ENCODE measurements at places on chromosomes 2 and 18.
A peak's percentile ranks its signal among the peaks of the same experiment; 100 is the strongest.

- DNase-seq: no peak
These were observed 4.5 kb upstream of the GAL3ST2 start for GRCh38 chr2:241772063-241772499.

- no peak for DNase-seq
These were observed 247.2 kb upstream of the EPAS1 start for GRCh38 chr2:46050027-46050426.

GRCh38 chr2:169291517-169291916, 70.8 kb downstream of the LRP2 start:
- no peak for DNase-seq

GRCh38 chr2:10264506-10265328, 38.0 kb upstream of the HPCAL1 start:
- no peak for DNase-seq

- peak; percentile 63 for DNase-seq
These were observed 28.4 kb downstream of the FBXO48 start for GRCh38 chr2:68438455-68439303.

DNA sequence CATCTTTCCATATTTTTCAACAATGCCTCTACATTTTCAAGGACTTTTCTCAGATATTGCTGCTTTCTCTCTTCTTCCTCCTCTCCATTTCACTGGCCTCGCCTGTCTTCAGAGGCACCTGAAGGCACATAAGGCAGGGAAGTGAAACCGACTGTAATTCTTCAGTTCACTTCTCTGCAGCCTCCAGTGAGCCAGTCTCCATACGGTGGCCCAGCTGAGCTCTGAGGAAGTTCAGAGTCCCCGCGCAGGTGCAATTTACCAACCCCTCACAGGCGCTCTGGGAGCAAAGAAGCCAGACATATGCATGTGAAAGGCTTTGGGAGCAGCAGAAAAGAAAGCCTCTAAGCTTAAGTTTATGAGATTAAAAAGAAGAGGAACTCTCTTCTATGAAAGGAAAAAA, 12.4 kb downstream of the KLHL14 start:
- no peak for DNase-seq

- no peak for DNase-seq
These were observed 933.6 kb upstream of the FANCL start for GRCh38 chr2:59174536-59175243.

- peak; percentile 58 for DNase-seq
These were observed 94.3 kb upstream of the ITGB6 start for GRCh38 chr2:160294339-160294803.

- DNase-seq: no peak
These were observed 3.6 kb downstream of the TTR start for GRCh38 chr18:31595121-31595771.

GRCh38 chr2:166344286-166345113, 31.2 kb downstream of the SCN9A start:
- no peak for DNase-seq

GRCh38 chr2:160271171-160272086, 71.4 kb upstream of the ITGB6 start:
- no peak for DNase-seq

DNA sequence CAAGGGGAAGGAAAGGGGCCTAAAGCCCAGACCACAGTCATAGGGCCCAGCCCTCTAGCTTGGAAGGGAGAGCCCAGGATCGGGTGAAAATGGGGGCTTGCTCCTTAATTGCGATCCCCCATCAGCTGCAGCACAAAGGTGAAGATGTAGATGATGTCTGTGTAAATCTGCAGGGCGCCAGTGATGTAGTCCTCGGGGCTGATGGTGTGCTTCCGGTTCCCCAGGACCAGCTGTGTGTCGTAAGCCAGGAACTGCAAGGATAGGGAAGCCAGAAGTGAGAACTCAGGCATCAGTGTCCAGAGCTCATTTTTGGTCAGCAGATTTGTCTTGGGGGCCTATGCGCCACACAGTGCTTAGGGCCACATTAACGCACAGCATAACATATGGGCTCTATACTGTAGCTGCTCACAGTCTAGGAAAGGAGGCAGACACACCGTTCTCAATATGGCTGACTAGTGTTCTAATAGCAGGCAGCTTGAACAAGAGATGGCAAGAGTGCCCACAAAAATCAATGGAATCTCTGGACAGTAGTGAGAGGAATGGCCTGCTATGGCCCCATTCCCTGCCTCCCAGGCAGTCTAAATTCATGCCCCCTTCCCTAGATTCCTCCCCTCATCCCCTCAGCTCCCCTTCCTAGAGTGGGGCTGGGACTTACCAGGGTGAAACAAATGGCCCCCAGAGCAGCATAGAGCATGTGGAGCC, 5.2 kb downstream of the PNKD start:
- no peak for DNase-seq

DNA sequence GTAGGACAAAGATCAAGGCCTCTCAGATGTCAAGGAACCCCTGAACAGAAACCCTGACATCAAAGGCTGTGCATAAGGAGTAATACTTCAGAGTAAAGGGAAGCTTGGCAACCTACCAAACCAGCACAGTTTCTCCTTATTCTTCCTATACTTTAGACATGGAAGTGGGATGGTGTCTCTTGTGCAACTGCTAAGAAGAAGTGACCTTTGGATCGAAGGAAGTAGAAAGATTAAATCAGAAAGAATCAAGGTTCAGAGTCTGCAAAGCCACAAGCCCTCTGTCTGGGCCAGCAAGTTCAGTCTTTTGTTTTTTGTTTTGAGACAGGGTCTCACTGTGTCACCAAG, 66.2 kb upstream of the SLC39A10 start:
- no peak for DNase-seq

- peak; percentile 65 for DNase-seq
These were observed 1.1 kb upstream of the ZBTB7C start for GRCh38 chr18:48410095-48410920.

DNA sequence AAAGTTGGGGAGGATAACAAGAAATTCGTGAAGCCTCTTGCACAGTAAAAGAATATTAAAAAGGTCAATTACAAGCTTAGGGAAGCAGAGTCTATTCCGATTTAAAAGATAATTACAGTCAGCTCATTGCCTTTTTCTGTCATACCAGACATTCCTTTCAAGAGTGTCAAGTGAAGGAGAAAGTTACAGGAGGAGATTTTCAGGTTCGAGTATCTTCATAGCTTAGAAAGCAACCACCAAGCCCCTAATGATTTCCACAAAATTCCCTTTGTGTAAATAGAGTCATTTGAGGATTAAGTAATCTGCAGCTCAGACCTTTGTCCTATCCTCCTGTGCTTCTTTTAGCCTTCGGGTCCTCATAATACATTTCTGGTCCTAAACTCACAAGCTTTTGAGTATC, 414.9 kb downstream of the CDH2 start:
- no peak for DNase-seq

DNA sequence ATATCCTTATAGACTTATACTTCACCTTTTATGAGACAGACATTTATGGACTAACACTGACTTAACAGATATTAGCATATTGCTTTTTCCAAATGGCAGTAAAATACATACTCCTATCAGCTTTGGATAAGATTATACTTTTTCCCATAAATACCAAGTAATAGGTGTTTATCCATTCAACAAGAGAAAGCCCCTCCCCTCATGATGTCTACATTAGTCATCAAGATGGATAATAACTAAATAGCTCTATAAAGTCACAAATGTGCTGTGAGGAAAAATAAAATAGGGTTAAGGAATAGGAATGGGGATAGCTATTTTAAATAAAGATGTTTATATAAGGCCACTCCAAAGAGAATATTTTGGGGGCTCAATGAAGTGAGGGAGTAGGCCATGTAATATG, 39.4 kb downstream of the CSRNP3 start:
- DNase-seq: no peak

DNA sequence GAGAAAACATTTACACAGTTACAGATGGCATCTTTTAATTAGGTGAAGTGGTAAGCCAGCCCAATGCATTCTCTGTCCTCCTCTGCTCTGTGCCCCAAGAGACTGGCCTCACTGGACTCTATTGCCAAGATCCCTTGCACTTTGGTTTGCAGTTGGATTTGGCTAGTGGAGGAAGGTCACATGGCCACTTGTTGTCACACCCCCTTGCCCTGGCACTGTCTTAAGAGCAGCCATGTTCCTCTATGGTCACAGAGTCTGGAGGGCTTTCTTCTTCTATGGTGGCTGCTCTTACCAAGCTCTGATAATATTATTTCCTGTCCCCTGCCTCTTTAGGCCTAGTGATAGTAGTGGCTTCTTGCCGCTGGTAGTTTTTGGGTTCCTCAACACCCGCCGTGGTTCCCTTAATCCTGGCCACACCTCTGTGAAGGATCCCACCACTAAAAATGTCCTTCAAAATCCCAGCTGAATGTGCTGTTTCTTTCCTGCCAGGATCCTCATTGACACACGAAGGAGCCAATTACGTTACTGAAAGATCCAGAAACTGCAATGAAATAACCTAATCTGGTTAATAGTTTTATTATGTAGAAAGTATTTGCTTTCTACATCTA, 111.1 kb downstream of the CDC42EP3 start:
- no peak for DNase-seq

GRCh38 chr2:61255580-61256437, 93.8 kb downstream of the C2orf74 start:
- no peak for DNase-seq

- peak; percentile 39 for DNase-seq
These were observed 206.5 kb upstream of the ZSWIM2 start for GRCh38 chr2:187055463-187055862.

DNA sequence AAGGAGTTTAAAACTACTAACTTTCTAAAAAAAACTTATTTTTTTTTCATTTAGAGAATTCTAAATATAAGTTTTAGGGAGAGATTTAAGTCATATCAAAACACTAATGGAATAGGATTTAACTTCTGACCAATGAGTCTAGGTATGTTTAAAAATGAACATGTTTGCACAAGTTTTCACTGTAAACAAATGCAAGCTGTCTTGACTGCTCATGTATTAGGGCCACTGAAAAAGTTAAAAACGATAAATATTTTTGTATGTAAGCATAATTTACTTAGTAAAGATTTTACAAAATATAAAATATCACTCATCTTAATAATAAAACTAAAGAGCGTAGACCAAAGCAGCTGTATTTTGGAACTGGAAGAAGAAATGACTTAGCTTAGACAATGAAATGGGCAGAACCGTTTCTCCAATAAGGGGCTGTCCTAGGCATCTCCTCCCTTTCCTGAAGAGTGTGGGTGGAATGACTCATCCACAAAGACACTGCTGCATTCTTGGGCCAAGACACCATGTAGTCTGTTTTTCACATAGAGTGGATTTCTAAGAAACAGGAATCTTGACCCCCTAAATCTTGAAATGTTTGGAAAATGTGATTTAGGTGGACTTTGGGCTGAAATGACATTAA, 118.8 kb downstream of the MEP1B start:
- DNase-seq: peak; percentile 66

GRCh38 chr2:170813611-170814532, 2.8 kb upstream of the GAD1 start:
- DNase-seq: peak; percentile 81

GRCh38 chr18:29849144-29849543, 1193.4 kb downstream of the DSC3 start:
- DNase-seq: no peak

- DNase-seq: no peak
These were observed 213.0 kb downstream of the PIEZO2 start for GRCh38 chr18:10936176-10937053.

- DNase-seq: no peak
These were observed 45.7 kb downstream of the RRM2 start for GRCh38 chr2:10168221-10168620.

GRCh38 chr2:190634381-190634780, 14.5 kb upstream of the NAB1 start:
- DNase-seq: no peak

GRCh38 chr2:61091485-61091884, 25.8 kb downstream of the SANBR start:
- no peak for DNase-seq

DNA sequence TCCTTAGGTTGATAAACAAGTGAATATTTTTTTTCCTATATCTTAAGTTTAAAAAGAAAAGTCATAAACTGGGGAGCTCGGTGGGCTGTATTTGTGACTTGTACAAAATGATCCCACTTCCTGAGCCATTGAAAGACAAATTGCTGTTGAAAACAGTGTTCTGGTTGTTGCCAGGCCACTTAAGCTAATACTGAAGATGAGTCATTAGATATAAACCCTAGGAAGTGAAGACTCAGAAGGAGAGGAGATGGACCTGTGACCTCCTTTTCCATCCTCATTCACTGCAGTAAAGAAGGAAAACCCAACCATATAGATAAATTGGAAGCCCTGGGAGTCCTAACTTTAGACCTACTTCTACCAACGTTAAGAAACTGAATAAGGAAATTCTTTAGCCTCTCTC, 46.2 kb upstream of the SERPINE2 start:
- DNase-seq: no peak

GRCh38 chr2:217185265-217185995, 325.6 kb upstream of the TNP1 start:
- DNase-seq: no peak

Data from Kasumi-1 (cell line).